ENCODE measurements at places on chromosomes 1 and 21.

DNA sequence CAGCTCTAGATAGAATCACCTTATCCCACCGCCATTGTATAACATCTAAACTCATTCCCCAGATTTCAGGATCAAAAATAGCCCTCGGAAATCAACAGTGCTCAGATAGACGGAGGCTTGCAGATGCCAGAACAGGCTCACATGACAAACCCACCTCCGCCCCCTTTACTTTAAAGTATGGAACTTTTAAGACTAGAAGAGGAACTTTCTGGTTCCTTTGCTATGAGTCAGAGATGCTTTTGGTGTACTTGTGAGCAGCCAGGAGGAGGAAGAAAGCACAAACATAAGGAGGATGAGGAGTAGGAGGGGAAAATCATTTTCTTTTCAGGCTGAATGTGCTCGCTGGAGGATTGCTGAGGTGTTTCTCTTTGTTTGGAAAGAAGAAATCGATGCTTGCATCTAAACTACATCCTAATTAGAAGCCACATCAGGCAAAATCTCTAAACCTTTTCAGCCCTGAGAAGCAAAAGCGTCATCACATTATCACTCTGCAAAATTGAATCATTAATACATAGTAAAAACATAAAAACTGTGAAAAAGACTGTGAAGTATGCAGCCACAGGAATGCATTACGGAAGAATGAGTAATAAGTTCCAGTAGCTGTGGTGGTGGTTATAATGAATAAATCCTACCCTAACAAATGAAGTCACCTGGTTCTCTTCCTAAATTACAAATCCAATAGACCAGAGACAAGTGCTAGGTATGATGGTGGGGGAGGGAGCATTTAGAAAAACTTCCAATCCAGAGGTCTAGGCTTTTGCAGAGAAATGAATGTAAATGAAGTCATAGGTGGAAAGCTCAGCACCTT, 251.3 kb downstream of the KCNH1 start:
- no peak for DNase-seq

DNA sequence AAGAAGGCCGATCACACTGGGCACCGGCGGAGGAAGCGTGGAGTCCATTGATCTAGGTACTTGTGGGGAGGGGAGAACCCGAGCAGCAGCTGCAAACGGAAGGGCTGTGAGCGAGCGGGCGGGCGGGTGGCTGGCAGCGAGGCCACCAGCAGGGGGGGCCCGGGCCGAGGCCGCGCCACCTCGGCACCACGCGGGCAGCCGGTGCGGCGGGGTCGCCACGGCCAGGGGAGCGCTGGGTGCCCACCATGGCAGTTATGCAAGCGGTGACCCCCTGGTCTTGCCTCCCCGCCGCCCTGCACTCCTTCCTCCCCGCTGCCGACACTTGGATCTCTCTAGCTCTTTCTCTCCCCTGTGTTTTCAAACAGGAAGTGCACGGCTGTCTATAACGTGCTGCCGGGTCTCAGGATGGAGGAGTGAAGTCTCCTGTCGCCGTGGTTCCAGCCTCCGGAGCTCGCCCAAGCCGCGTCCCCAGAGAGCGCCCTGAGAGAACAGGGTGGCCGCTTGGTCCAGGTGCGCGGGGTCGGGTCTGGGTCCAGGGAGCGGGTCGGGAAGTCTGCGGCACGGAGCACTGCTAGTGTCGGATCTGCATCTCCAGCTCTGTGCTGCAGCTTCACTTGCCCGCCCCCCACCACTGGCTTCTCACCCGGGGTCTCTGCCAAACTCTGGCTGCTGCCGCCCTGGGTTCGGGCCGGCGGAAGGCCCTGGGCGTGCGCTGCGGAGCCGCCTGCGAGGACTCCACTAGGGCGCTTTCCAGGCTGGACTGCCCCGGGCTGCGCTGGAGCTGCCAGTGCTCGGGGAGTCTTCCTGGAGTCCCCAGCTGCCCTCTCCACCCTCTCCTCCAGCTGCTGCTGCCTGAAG, 22.7 kb downstream of the LRRC8D start:
- DNase-seq, result peak; percentile 52

DNA sequence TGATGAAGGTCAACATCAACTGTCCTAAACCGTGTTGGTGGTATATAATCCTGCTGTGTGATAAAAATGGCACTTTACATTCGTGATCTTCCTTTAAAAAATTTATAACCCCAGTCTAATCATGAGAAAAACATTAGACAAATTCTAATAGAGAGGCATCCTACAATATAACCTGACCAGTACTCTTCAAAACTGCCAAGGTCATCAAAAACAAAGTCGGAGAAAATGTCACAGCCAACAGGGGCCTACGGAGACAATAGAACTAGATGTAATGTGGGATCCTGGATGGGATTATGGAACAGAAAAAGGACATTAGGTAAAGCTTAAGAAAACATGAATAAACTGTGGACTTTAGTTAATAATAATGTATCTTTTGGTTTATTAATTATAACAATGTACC, 25.0 kb downstream of the CDKN2C start:
- no peak for DNase-seq

GRCh38 chr1:109793486-109794318, 30.0 kb upstream of the EPS8L3 start:
- peak; percentile 29 for DNase-seq

- no peak for DNase-seq
These were observed 17.6 kb upstream of the ALX3 start for GRCh38 chr1:110087812-110088738.

GRCh38 chr1:230827801-230828200, 40.5 kb downstream of the C1orf198 start:
- DNase-seq, result no peak

DNA sequence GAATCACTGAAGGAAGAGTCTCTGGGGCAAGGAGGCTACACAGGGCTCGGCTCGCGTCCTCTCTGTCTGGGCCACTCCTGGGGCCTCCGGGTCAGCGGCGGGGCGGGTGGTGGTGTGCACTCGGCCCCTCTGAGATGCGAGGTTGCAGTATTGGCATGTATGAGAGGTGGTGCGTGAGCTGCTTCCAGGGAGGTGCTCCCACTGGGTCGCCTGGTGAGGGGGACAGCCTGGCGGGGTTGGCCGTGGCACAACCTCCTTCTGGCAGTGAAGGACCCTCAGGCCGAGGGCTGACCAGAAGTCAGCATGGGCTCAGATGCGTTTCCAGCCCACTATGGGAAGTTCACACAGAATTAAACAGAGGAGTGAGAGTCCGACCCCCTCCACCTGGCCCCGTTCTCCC, 38.5 kb upstream of the COL18A1 start:
- DNase-seq, result no peak

DNA sequence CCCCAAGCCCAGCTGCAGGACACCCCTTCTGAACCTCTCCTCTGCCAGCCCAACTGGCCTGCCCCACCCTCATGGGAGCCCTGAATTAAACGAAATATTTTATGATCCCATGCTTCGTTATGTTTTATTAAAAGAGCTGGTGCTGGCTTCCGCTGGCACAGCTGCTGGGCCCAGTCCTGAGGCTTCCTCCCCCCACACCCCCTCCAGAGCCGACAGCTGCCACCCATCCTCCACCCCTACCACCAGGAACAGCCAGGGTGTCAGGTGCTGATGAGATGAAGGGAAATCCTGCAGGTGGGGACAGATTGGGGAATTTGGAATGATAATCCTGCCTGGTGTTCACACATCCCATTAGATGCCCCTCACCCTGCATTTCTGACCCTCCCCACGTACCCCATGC, 19.0 kb downstream of the IGSF21 start:
- DNase-seq, result no peak

- no peak for DNase-seq
These were observed 121.2 kb downstream of the SPSB1 start for GRCh38 chr1:9413877-9414213.

DNA sequence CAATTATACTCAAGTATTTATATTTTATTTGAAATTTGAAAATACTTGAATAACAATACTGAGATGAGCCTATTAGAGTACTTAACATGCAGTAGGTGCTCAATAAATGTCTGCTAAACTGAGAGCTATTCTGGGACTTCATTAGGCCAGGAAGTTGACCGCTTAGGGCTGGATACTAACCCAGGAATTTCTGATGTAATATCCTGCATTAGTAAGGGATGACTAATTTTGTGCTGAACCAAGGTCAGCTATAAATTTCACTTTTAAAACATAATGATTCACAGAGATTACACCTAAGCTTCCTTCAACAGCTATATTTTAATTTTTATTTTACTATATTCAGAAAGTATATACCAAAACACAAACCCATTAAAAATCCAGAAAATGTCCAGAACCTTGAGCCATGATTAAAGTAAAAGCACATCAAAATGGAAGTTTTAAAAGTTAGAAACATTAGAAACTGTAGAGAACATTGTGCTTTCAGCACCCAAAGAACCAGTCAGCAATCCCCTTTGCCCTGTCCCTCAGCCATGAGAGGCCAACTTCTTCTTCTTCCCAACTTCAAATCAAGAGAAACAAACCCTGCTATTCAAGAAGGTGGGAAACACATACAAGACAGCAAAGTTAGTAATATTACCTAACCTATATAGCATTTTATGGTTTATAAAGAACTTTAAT, 35.4 kb downstream of the WNT2B start:
- DNase-seq, result no peak

DNA sequence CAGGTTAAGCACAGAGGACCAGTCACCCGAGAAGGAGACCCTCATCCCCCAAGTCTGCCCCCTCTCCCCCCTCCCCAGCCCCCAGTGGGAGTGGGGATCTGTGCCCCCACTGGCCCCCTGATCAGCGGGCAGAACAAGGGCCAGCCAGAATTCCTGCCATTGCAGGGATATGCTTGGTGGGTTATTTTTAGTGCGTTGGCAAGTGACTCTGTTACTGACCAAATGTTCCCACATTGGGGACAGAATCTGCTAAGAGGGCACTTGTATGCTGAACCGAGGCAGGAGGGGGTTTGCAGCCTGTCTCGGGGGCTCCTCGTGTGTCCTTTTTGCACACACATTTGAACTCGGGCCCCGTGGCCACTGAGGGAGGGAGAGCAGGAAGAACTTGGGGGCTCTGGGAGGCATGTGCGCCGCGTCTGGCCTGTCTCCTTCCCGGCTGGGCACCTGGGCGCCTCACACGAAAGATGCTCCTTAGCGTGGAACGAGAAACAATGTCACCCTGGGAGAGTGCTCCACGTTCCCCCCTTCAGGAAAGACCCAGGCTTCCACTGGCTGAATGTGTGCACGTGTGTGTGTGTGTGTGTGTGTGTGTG, 66.4 kb upstream of the CASZ1 start:
- no peak for DNase-seq
